ENCODE measurements at places on chromosomes 2 and 18.

DNA sequence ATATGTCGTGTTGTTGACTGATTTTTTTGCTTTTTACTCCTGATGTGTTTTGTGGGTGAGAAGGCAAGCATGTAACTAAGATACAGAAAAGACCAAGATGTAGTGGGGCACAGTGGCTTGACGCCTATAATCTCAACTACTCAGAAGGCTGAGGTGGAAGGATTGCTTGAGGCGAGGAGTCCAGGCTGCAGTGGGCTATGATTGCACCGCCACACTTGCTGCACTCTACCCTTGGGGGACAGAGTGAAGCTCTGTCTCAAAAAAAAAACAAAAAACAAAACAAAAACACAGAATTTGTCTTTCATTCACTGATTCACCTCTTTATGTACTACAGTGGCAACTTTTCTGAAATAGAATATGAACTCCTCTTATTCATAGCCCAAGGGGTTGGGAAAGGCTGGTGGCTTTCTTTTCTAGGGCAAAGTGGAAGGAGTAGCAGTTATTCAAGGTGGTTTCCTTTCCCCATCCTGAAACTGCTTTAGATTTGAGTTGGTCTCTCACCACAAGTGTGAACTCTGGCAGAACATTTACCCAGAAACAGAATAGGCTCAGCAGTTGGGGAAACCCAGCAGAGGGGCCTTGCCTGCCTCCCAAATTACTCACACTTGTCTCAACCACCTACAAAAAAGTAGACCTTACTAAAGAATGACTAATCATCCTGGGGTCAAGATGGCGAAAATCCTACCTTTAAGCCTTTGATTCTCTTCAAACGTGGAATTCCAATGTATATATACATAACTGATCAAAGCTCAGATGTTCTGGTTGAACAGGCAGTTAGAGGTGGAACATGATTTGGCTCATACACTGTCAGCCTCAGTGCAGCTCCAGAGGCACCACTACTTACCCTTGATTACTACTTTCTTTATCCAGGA lies 6.5 kb downstream of the TANK start:
- no peak for ATAC-seq

DNA sequence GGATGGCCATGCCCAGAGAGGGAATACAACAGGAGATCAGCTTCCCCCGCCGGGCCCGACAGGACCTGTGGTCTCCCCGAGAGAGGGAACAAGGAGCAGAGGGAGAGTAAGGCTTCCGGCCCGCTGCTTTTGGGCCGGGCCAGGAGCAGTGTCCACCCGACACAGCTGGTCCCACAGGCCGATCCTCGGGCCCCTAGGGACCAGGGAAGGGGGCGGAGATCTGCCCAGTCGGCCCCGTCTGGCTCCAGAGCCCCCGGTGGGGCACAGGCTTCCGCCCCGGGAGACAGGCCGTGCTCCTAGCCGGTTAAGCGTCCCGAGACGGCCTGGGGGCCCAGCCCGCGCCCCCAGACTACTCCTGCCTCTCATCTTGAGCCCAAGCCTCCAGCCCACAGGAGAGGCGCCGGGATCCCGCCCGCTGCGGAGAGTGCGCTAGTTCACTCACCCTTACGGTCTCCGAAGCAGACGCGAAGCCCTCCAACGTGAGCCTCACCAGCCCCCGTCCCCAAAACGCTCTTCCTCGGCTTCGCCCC lies at the start of gene MCFD2:
Gene MCFD2 (minus strand): TSS at position 526 of the 530 bp plus-strand sequence. CDS start 6,635 bp downstream, outside the sequence.
- ATAC-seq, result peak; percentile 48

DNA sequence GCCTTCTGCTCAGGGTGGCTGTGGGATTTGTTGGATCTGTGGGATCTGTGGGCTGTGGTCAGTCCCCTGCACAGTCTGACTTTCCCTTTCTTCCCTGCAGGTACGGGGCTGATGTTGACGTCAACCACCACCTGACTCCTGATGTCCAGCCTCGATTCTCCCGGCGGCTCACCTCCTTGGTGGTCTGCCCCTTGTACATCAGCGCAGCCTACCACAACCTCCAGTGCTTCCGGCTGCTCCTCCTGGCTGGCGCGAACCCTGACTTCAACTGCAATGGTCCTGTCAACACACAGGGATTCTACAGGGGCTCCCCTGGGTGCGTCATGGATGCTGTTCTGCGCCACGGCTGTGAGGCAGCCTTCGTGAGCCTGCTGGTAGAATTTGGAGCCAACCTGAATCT lies 17.5 kb downstream of the ASB1 start:
- ATAC-seq, result no peak

DNA sequence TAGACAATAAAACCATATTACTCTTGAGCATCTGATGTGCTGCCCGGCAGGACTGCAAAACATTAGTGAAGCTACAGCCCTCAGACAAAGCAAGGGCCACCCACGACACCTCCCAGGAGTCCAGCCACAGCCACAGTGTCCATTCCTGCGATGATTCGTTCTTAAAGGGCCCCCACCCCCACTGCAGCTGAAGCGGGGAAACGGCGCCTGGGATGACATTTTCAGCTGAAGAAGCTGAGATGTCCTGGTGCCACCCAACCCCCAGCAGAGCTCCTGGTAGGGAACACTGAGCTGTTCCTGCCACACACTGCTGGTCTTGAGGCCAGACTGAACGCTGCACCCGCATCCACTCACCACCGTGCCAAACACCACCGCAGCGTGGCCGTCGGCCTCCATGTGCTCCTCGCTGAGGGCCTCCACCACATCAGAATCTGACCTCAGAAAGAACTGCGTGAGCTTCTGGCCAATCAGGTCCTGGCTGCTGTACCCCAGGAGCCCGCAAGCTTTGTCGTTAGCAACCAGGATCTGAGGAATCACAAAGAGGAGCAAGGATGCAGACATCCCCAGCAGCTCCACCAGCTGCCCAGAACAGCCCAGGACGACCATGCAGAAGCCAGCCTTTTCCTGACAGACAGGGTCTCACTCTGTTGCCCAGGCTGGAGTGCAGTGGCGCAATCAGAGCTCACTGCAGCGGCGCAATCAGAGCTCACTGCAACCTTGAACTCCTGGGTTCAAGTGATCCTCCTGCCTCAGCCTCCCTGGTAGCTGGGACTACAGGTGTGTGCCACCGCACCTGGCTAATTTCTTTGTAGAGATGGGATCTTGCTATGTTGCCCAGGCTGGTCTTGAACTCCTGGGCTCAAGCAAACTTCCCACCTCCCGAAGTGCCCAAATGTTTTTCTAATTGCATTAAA lies 9.5 kb downstream of the PASK start:
- ATAC-seq, result no peak

GRCh38 chr2:230090967-230091366 lies 22.2 kb upstream of the SLC16A14 start:
- no peak for ATAC-seq

DNA sequence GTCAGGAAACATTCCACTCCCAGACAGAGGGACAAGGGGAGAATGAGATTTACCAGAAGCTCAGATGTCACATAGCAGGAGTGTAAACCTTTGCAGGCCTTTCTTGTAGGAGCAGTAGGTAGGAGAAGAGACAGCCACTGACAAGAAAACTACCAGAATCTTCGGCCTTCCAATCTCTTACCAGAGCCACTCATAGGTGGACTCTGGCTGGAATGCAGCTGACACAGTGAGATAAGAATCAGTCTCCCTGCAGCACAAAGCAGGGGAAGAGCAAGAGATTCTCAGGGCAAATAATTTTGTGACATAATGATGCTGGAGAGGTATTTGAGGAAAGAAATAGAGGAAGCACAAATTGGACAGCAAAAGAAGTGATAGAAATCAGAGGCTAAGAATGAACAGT lies 1534.5 kb downstream of the DPP10 start:
- no peak for ATAC-seq

- no peak for ATAC-seq
Observed at GRCh38 chr2:227713291-227713690, 4.5 kb downstream of the SLC19A3 start.

DNA sequence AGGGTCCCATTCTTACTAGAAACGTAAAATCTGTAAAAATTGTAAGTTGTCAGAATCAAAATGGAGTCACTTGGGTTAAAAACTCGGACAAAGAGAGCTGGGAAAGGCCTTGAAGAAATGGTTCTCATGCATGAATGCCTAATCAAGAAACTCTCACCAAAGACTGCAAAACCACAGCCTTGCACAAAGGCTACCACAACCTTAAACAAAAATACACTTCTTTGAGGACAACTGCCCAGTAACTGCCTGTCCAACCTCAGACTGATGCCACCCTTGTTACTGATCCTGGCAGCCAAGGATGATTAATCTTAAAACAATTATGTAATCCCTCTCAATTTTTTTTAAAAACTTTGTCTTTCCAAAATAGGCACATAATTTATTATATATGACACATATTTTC lies 299.3 kb downstream of the CCDC85A start:
- no peak for ATAC-seq

DNA sequence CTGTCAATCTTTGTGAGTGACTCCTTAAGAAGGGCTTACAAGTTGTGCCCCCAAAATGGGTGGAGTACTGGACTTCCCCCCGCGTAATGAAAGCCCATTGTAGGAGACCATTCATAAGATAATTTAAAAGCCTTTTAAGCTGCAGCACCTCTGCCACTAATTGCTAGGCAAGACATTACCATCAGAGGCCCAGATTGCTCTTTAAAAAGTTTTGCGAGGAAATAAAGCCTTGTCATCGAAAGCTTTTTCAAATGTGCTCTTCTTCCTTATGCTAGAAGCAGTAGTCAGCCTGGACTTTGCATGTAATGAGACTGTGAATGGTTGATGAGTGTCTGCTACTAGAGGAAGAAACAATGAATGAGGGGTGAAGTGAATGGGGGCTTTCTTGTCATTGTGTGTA lies 345.3 kb upstream of the CDH2 start:
- no peak for ATAC-seq

- ATAC-seq, result no peak
Observed at GRCh38 chr2:96821113-96821675, 5.1 kb downstream of the CNNM3 start.

DNA sequence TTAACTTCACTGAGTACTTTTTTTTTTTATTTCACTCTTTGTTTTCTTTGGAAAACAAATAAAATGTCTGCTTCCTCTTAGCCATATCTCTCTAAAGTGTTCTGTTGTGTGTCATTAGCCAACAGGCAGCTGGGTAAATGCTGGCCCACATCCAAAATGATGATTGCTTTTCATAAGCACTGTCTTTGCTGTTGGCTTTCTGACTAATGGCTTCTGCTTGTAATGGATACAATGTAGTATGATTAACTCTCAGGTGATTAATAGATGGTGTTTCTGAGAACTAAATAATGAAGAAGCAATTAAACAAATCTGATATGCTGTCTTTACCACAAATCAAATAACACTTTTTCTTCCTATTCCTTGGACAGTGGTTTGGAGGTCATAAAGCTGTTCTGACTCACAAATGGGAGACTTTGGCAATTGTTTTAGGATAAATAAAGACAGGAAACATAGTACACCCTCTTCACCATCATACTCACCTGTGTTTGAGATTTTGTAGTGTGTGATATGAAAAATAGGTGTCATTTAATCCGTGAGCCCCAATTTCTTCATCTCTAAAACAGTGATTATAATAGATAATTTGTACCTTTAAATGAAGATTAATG lies 888.4 kb downstream of the TSN start:
- no peak for ATAC-seq

- no peak for ATAC-seq
Observed at GRCh38 chr18:32956591-32957315, 183.9 kb upstream of the KLHL14 start.

- ATAC-seq, result no peak
Observed at GRCh38 chr2:139214801-139215200, 434.6 kb upstream of the NXPH2 start.

- ATAC-seq, result no peak
Observed at GRCh38 chr2:233976690-233977294, 59.6 kb downstream of the TRPM8 start.

- ATAC-seq, result no peak
Observed at GRCh38 chr2:205409411-205409810, 272.9 kb upstream of the NRP2 start.

DNA sequence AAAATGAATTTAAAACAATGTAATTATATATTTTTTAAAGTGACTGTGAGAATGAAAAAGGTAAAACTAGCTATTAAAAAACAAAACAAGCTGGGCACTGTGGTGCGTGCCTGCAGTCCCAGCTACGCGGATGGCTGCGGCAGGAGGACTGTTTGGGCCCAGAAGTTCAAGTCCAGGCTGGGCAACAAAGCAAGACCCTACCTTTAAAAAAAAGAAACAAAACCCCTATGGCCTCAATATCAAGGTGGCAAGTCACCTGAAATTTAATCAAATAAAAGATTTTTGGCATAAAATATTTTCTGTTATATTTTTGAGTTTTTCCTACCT lies 46.9 kb upstream of the STRN start:
- no peak for ATAC-seq

- ATAC-seq, result no peak
Observed at GRCh38 chr2:172431463-172431862, 4.1 kb downstream of the ITGA6 start.

DNA sequence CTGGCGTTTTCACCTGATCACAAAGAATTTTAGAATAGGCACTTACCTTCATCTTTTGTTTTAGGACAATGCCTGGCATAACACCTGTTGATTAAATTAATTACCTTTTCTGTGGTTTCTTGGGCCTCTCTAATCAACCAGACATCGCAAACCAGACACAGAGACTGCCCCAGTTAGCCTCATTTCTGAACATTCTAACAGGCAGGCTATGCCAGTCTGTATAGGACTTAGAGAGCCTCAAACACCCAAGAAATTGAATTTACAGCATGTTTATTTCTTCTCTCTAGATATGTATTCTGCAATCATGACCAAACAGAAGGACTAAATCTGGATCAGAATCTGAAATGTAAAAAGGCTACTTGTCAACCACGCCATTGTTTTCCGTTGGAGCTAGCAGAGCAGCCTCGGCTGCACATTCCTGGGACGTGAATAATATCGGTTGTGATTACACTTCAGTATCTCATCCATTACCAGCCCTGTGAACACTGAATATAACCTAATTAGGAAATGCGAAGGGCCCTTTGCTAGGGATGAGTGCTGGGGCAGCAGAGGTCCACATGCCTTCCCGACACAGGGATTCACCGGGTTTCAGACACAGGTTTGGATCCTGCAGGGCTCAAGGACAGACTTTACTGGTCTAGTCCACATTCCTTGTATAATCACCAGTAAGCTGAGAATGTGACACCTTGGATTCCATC lies 17.5 kb upstream of the CDC42EP3 start:
- peak; percentile 84 for ATAC-seq

GRCh38 chr2:68074050-68074449 lies 11.2 kb upstream of the C1D start:
- no peak for ATAC-seq

- ATAC-seq, result peak; percentile 36
Observed at GRCh38 chr2:23656597-23656973, 270.3 kb downstream of the ATAD2B start.

DNA sequence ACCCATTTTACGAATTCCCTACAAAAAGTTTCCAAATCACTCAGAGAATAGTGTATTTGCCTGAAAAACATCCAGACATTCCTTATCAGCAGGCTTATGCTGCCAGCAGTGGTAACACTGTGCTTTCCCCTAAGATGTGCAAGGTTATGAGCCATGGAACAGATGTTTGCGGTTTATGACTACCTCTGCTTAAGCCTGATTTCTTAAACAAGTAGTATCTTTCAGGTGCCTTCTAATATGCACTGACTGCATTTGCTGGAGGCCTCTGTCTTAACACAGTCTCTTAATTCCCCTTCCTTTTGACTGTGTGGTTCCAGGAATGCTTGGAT lies 54.8 kb downstream of the CDC42EP3 start:
- no peak for ATAC-seq
